NCI-H2107 (cell line): ENCODE measurements at places on chromosomes 1 and 21.

DNA sequence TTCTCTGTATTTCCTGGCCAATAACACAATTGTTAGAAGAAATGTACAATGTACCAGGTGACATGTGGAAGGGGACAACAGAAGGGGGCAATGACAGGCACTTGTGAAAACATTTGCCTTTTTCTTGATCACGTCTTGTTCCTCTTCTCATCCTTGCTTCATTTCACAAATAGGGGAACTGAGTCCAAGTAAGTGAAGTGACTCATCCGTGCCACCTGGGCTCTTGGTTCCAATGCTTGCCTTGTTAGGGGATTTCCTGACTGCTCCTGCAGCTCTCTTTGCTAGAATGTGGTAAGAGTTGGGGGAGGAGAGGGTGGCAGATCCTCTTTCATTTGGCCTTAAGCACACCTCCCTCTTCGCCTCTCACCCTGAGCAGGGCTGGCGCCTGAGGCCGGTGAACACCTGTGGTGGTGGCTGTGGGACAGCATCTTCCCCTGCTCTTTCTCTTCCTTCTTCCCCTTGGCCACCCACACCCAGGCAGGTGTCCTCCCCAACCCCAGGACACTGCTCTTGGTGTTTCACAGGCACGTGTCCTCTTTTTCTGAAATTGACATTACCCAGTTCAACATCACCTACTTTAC is 2.2 kb upstream of the RHEX start:
- no peak for DNase-seq

GRCh38 chr1:7613851-7614205 is 157.3 kb upstream of the VAMP3 start:
- no peak for DNase-seq

GRCh38 chr21:34192646-34193285 is 119.4 kb downstream of the MRPS6 start:
- no peak for DNase-seq

DNA sequence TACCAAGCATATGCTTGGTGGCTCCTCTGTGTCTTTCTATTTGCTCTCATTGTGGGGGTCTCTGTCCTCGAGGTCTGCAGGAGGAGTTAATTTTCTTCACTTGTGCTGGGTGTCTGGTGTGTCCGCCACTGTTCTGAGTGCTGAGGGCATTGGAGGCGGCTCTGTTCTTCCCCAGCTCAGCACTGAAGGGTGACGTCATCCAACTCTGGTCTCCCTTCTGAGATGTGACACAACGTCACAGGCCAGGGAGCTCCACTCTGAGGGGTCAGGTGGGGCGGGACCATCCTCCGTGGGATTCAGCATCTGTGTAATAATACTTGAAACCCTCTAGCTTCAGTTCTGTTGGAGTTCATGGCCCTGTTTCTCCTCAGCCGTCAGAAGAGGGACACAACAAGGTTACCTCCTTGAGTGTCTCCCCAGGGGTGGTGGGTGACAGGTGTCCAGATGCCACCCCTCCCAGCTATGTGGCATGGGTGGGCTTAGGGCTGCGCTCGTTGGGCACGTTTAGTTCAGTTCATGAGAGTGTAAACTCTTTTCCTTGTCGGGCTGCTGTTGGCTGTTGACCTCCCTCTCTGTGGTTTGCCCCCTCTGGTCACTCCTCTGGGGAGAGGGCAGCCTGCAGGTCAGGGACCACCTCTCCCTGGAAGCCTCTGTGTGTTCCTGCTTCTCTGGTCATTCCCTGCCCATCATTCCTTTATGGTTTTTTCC is 3.1 kb downstream of the IBA57 start:
- DNase-seq: no peak

- no peak for DNase-seq
Observed at GRCh38 chr1:34132161-34132420, 32.9 kb downstream of the CSMD2 start.

DNA sequence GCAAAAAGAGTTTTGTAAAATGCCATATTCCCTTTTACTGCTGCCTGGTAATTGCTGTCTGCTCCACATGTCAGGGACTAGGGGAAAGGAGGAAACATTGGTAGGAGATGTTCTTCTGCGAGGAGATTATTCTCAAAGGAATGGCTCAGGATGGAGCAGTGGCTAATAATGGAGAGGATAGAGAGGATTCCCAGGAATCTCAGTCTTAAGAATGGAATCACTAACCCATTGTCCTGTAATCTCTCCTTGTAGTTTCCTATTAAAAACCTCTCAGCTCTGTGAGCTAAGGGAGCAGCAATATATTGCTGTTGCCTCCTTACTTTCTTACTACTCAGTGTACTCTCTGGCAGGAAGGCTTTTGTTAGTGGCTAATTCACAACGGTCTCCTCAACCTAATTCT is 175.4 kb downstream of the HS2ST1 start:
- no peak for DNase-seq

- DNase-seq: no peak
Observed at GRCh38 chr1:10338047-10338446, 60.8 kb upstream of the PGD start.

DNA sequence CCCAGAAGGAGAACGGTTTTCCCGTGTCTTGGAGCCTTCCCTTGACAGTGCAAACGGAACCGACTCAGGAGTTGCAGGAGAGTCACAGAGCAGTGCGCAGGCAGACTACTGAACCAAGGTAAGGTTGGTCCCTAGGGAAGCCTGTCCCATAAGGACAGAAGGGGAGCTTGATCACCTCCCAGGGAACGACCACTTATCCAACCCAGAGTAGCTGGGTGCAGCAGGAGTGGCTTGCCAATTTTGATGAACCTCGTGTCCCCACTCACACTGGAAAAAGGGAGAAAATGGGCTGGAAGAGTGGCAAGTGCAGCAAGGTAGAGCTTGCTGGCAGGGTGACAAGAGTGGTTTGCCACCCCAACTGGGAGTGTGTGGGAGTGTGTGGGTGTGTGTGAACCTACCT is 95.1 kb downstream of the LIPI start:
- DNase-seq: no peak

DNA sequence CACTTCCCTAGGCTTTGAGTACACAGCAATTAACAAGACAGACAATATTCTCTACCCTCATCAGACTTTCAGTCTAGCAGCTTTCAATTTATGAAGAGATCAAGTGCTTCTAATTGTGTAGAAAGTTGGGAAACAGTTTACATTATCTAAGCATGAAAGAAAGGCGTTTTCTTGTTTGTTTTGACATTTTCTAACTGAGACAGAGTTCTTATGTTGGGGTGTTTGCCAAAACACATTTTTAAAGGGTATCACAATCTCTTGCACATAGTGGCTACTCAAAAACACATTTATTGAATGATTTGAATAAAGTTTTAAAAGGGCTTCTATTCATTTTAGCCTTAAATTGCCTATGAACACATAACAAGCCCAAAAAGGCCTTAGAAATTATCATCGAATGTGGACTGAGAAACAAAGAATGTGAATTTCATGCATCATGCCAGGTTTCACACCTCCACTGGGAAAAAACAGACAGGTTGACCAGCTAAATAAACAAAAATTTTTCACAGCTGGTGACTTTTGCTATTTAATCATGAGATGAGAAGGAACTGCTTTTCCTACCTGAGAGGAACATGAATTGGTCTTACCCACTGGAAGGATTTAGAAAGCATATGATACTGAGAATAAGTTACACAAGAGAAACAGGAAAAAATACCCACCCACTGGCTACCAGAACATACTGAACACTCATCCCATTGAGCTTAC is 394.5 kb upstream of the PKN2 start:
- DNase-seq: no peak

DNA sequence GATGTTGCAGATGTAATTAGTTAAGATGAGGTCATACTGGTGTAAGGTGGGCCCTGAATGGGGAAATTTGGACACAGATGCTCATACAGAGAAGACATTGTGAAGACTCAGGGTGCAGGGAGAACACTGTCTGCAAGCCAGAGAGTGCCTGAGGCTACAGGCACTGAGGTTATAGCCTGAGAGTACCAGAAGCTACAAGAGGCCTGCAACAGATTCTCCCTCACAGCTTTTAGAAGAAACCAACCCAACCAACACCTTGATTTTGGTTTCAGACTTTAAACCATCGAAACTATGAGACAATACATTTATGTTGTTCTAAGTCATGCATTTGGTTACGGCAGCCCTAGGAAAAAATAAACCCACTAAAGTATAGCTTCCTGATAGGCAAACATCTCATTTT is 321.7 kb upstream of the USP25 start:
- DNase-seq: no peak

DNA sequence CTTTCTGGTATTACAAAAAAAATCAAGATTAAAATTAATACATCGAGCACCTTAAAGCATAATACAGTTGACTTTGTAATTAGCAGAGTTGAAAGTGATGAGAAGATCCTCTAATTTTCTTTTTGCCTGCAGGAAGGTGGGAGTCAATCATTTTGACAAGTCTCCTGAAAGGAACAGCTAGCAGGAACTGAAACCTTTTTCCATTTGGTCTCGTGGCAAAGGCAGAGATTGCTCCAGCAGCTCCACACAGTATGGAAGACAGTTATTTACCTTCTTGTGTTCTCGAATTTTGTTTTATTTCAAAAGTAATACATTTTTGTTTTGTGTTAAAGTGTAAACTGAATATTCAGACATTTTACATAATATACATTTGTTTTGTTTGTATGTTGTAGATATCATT is 7.7 kb downstream of the S100PBP start:
- DNase-seq: no peak

DNA sequence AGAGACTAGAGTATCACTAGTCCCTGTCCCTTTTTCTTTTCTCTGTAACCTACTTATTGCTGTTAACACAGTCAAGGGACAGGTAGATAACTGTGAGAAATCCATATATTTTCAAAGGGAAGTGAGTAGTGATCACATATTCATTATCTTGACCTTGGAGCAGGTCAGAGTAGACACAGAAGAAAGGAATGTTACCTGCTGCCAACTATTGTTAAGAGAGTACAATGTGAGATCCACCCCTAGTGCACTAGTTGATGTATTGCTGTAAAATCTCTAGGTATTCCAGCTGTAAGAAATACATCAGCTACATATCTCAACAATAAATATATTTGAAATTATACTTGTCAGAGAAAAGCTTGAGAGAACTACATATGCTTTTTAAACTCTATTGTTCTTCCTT is 68.7 kb upstream of the ADGRL2 start:
- DNase-seq: no peak

- DNase-seq: no peak
Observed at GRCh38 chr1:57468641-57469523, 45.0 kb upstream of the DAB1 start.
